Aortic smooth muscle cell (primary cell): ENCODE measurements at places on chromosomes 2 and 18. TPM values are rescaled to one million over a fixed set of nuclear protein-coding genes. Genes with fewer than 3 reads are reported as not detected.

Gene ENOSF1
- total RNA-seq = 41.3 and 49.7 TPM in 2 replicates

Gene UNC80
- 0.19 TPM in 1 of 2 replicates, not detected in the other for total RNA-seq

Gene CHMP1B
- total RNA-seq = 57.0 and 75.2 TPM in 2 replicates

Gene ACVR1C
- total RNA-seq = under 0.01 and 0.19 TPM in 2 replicates

Gene FTCDNL1
- total RNA-seq = 0.37 and 0.53 TPM in 2 replicates

Gene AQP12A
- not detected in 2 replicates for total RNA-seq

Gene SCYGR4
- total RNA-seq = not detected in 2 replicates

Gene SLC5A7
- total RNA-seq = not detected in 2 replicates

Gene KRTCAP3
- 0.13 and 0.37 TPM in 2 replicates for total RNA-seq

Gene VAPA
- total RNA-seq = 273 and 369 TPM in 2 replicates

Gene SH3BP4
- total RNA-seq = 16.6 and 21.6 TPM in 2 replicates

Gene C2orf74
- total RNA-seq = 22.6 and 29.7 TPM in 2 replicates

Gene IL36B
- total RNA-seq = not detected in 2 replicates

Gene LIMS2
- 3.0 and 8.3 TPM in 2 replicates for total RNA-seq

Gene ZNF24
- 27.5 and 28.3 TPM in 2 replicates for total RNA-seq

Gene OR6B2
- total RNA-seq = not detected in 2 replicates

Gene SKA1
- 8.0 and 12.7 TPM in 2 replicates for total RNA-seq

Gene MRO
- not detected in 2 replicates for total RNA-seq

Gene ODC1
- 202 and 227 TPM in 2 replicates for total RNA-seq

Gene UGT1A3
- not detected in 2 replicates for total RNA-seq

Gene GDF7
- 1.3 and 6.2 TPM in 2 replicates for total RNA-seq

Gene TRIM54
- 0.13 and 0.19 TPM in 2 replicates for total RNA-seq

Gene MYCN
- not detected in 2 replicates for total RNA-seq

Gene CAPG
- 23.6 and 29.1 TPM in 2 replicates for total RNA-seq

Gene STPG4
- 0.44 and 0.53 TPM in 2 replicates for total RNA-seq

Gene REG3G
- not detected in 2 replicates for total RNA-seq

Gene TUBB8B
- total RNA-seq = not detected in 2 replicates

Gene MOCOS
- total RNA-seq = 1.4 and 2.9 TPM in 2 replicates

Gene SLC30A3
- 0.19 TPM in 1 of 2 replicates, not detected in the other for total RNA-seq

Gene DSG4
- not detected in 2 replicates for total RNA-seq

Gene FOXD4L1
- total RNA-seq = 0.06 and 0.13 TPM in 2 replicates

Gene SEMA4F
- 6.5 and 7.5 TPM in 2 replicates for total RNA-seq

Gene FAM136A
- 19.7 and 22.2 TPM in 2 replicates for total RNA-seq

Gene SLC8A1
- total RNA-seq = 11.6 and 31.2 TPM in 2 replicates

Gene HOXD13
- total RNA-seq = not detected in 2 replicates

Gene RRM2
- 21.9 and 40.6 TPM in 2 replicates for total RNA-seq
